ENCODE measurements at places on chromosomes 1 and 21. TPM values are rescaled to one million over a fixed set of nuclear protein-coding genes. Genes with fewer than 3 reads are reported as not detected.

KLF17 gene
- not detected for polyA plus RNA-seq

DNA sequence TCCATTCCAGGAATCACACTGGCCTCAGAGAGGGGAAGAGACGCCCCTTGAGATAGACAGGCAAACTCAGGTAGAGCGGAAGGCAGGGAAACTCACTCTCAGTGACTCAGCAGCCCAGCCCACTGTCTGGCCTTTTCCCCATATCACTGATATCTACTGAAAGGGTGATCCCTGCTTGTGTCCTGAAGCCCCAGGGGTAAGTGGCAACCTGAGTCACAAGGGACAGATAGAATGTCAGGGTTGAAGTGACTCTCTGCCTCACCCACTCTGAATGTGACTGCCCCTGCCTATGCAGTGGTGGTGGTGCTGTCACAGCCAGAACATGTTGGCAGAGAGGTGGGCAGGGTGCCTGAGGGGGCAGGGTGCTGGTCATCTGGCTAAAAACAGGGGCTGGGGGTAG, 157.5 kb upstream of the FGGY start:
- no peak for DNase-seq

GRCh38 chr1:225627304-225627947, 25.5 kb downstream of the ENAH start:
- no peak for DNase-seq

TTC39A gene
- 31.2 TPM for polyA plus RNA-seq

DNA sequence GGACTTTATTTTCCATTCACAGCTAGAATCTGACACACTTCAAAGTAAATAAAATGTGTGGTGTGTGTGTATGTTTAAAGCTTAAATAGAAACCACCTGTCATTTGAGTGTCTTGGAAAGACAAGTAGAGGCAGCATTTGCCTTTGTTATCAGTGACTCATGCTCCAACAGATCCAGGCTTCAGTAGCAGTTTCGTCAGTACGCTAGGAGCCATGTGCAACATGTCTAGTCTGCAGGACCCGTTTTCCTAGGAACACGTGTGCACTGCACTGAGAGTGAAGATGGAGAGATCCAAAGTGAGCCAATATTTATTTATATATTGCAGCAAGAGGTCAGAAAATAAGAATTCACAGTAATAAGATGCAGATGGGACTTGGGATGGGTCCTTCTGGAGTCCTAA, 41.8 kb downstream of the SGIP1 start:
- DNase-seq: peak; percentile 67

GRCh38 chr1:174963529-174964125, 36.1 kb upstream of the CACYBP start:
- DNase-seq: no peak

DNA sequence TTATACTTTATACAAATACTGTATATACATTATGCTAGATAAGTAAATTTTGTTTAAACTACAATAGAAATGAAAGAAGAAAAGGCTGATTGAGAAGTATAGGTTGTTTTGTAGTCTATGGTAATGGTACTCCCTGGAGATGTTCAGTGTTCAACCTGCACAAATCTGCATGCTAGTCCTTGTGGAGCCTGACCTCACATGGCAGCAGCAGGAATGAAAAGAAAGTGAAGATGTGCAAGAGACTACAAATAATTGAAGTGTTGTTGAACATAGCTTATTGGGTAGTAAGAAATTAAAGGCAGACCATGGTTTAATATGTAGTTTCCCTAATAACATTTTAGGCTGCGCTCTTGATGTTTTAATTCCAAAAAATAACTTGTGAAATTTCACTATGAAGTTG, 201.2 kb downstream of the TGFB2 start:
- DNase-seq: no peak
